ENCODE measurements at places on chromosomes 2 and 18.

- peak; percentile 98 for DNase-seq
Observed at GRCh38 chr2:61144697-61145268, 17.2 kb upstream of the C2orf74 start.

DNA sequence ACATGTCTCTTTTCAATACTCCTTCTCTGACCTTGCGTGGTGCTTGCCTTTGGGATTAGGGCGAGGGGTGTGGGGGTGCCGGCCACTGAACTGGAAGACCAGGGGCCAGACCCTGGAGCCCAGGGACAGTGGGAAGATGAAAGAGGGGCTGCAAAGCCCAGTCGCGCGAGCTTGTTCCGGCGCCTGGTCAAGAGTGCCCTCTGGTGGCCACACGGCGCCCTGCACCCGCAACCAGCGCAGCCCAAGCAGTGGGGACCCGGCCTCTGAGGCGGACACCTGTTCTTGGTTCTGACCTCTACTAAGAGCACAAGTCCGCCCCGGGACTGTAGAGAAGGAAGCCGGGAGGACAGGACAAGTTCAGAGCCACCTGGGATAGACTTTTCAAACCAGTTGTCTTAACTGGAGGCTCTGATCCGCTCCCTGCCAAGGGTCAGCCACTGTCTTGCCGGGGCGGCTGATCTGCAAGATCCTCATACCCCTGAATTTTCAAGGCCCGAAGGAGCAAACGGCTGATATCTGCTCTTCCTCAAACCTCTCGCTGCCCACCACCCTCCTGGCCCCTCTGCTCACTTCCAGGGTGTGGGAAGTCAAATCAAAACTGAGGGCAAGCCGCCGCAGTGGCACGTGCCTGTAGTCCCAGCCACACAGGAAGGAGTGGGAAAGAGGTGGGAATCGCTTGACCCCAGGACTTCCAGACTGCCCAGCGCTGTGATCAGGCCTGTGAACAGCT, 14.9 kb upstream of the MSH6 start:
- peak; percentile 29 for DNase-seq

GRCh38 chr18:44130376-44130942, 550.2 kb upstream of the SETBP1 start:
- peak; percentile 53 for DNase-seq

GRCh38 chr18:78519394-78520062, 460.1 kb upstream of the SALL3 start:
- DNase-seq = no peak

GRCh38 chr2:126518196-126518595, 137.8 kb upstream of the GYPC start:
- no peak for DNase-seq

DNA sequence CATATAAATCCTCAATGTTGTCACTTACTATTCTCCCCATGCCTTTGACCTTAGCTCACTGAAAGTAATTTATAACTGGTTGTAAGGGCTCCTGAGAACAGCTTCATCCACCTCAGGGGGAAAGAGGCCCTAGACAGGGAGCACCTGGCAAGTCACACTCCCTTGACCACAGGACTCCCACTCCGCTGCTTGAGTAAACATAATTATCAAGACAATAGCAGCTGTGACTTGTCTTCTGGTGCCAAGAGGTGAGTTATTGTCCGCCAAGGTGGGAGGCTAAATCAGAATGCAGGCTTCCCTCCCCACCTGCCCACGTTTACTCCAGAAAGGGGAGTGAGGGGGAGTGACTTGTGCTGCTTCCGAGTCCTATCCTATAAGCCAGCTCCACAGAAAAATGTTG, 230.6 kb upstream of the LRATD1 start:
- no peak for DNase-seq

GRCh38 chr2:240960971-240961876, 37.2 kb upstream of the SNED1 start:
- DNase-seq = no peak

GRCh38 chr2:19536136-19536535, 177.7 kb upstream of the OSR1 start:
- DNase-seq = peak; percentile 33

- DNase-seq = no peak
Observed at GRCh38 chr18:57621246-57621604, 411 bp downstream of the NARS1 start.

DNA sequence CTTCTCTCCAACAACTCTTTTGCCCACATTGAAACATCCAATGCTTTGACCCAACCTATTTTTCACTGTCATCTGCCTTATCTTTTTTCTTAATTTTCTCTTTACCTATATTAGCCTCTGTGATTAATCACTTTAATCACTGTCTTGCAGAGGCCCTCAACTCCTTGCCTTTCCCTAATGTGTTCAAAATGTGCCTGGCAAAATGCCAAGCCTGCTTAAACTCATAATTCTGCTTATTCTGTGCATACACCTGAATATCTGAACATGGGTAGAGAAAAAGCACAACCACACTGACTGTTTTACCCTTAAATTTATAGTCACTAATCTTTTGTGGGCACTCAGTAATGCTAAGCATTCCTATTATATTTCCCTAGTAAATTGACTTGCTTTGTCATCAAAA, 63.0 kb upstream of the GALNT13 start:
- no peak for DNase-seq

DNA sequence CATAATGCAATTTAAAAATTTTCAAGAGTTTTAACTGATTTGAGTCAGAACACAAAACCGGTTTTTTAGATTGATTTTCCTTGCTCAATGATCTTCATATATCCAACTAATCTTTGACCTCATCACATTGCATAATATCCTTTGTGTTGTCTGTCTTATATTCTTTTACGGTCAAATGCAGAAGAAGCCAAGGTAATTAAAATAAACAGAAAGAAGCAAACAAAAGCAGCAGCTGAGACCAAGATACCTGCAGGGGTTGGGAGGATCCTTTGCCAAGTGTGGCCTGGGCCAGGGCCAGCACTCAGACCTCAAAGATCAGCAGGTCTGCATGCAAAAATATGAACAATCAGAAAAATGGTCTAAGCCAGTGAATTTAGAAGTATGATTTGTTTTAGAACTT, 428.9 kb upstream of the NETO1 start:
- no peak for DNase-seq

- no peak for DNase-seq
Observed at GRCh38 chr2:71588497-71589170, 135.3 kb downstream of the DYSF start.

GRCh38 chr2:69914950-69915945, at the start of gene MXD1:
Gene MXD1 (plus strand): TSS chr2:69915109. CDS start chr2:69915331, 222 bp downstream.
- no peak for DNase-seq

- DNase-seq = peak; percentile 21
Observed at GRCh38 chr2:143841935-143842334, 678.0 kb downstream of the ZEB2 start.

DNA sequence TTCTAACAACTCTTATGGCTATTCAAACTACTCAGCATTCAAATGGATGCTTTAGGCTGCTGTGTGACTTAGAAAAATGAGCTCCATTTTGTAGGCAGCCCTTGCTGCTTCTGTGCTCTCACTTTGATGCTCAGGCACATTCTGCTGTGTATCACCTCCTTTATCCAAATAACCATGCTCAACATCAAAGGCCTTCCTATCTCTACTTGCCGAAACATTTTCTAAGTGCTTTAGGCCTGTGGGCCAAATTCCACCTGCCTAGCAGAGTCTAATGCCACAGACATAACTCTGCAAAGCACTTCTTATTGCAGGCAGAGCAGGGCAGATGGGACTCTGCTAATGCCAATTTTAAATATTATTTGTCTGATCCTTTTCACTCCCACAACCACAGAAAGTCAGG, 397.4 kb downstream of the RND3 start:
- no peak for DNase-seq

DNA sequence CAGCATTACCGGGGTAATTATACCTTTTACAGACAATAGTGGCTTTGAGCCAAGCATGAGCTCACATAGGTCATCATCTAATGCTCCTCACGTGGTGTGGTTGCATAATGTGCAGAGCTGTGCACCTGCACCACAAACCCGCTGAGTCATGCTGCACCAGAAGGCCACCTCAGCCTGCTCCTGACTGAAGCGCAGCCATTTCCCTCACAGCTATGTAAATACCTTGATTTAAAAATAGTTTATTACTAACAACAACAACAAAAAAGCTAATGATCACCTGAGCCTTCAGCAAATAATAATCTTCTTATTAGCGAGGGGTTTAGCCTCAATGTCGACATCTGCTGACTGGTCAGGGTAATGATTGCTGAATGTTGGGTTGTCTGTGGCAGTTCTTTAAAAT, 238.8 kb downstream of the MBD5 start:
- DNase-seq = no peak

GRCh38 chr2:193153576-193153975, 958.8 kb upstream of the TMEFF2 start:
- no peak for DNase-seq

GRCh38 chr2:62660582-62661262, 44.8 kb upstream of the EHBP1 start:
- peak; percentile 99 for DNase-seq

- no peak for DNase-seq
Observed at GRCh38 chr2:165743442-165743841, 50.6 kb downstream of the GALNT3 start.

DNA sequence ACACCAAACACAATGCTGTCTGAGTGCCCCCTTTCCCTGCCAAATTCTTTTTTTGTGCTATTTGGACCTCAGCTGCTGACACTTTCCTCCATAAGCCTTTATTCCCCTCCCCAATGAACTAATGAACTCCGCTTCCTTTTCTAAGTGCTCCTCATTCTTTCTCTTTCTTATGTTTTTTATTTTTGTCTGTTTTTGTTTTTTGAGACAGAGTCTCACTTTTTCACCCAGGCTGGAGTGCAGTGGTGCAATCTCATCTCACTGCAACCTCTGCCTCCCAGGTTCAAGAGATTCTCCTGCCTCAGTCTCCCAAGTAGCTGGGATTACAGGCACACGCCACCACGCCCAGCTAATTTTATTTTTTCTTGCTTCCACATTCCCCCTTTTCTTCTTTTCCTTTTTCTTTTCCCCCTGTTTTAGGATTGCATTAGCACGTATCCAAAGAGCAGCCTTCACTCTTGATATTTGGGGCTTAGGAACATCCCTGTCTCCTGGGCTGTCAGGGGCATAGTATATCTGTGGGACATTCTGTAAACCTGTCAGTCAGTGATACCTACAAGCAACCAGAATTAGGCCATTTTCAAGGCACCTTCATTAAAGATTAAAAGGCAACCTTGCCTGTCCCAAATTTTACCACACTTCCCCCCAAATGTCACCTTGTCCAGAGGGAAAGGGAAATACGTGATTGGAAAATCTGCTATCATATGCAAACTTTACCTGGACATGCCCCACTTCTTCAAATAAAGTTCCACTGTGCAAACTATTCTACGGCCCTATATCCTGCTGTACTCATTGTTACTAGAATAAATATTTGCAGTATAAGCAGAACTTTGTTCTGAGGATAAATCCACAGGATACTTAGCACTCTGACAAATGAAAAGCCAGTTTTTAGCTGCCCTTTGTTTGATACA, 65.1 kb upstream of the ACSL3 start:
- no peak for DNase-seq

DNA sequence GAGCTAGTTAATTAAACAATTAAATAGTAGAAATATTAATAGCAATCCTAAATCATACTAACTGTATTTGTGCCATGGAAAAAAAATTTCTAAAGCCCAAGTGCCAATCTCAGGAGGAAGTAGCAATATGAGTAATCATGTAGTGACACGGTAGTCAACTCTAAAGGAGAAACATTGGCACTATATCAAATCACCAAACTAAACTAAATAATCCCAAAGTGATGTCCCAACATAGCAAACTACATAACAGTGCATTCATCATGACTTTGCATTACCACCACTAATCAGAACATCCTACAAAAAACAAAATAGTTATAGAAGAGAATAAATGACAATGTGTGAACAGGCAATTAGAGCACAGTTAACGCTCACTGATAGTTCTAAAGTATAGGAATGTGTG, 195.1 kb downstream of the EXOC6B start:
- DNase-seq = no peak

- DNase-seq = no peak
Observed at GRCh38 chr2:120433816-120434290, 87.9 kb downstream of the INHBB start.
